Uterine smooth muscle cell (primary cell): ENCODE measurements at places on chromosomes 4 and X. TPM values are rescaled to one million over a fixed set of nuclear protein-coding genes. Genes with fewer than 3 reads are reported as not detected.

GPR34 gene
- not detected in 2 replicates for total RNA-seq

HPGD gene
- total RNA-seq, result 1.5 and 9.8 TPM in 2 replicates

MAGEA2B gene
- total RNA-seq, result not detected in 2 replicates

ERAS gene
- not detected in 2 replicates for total RNA-seq

VGLL1 gene
- total RNA-seq, result not detected in 2 replicates

UGDH gene
- 665 and 779 TPM in 2 replicates for total RNA-seq

SLC26A1 gene
- not detected in 2 replicates for total RNA-seq

POLN gene
- 1.4 and 2.9 TPM in 2 replicates for total RNA-seq

KANTR gene
- 10.1 and 10.3 TPM in 2 replicates for total RNA-seq

PRRG3 gene
- 0.33 and 1.2 TPM in 2 replicates for total RNA-seq

C4orf51 gene
- total RNA-seq, result not detected in 2 replicates

GPR50 gene
- total RNA-seq, result not detected in 2 replicates

GPR82 gene
- total RNA-seq, result not detected in 2 replicates

BST1 gene
- 2.7 and 3.1 TPM in 2 replicates for total RNA-seq

FAT4 gene
- 6.6 and 9.9 TPM in 2 replicates for total RNA-seq

MAGEC1 gene
- total RNA-seq, result not detected in 2 replicates

ZCCHC4 gene
- 20.0 and 22.1 TPM in 2 replicates for total RNA-seq

NHS gene
- 2.3 and 4.6 TPM in 2 replicates for total RNA-seq

SLC4A4 gene
- 2.0 and 9.6 TPM in 2 replicates for total RNA-seq

MAMLD1 gene
- total RNA-seq, result 0.25 and 0.44 TPM in 2 replicates

CPZ gene
- 0.66 and 8.6 TPM in 2 replicates for total RNA-seq

SYP gene
- total RNA-seq, result 0.12 and 0.33 TPM in 2 replicates

SCRG1 gene
- 0.33 and 1.1 TPM in 2 replicates for total RNA-seq

GYPB gene
- not detected in 2 replicates for total RNA-seq

GPRIN3 gene
- total RNA-seq, result 0.12 and 0.22 TPM in 2 replicates

SLITRK4 gene
- 0.50 and 1.2 TPM in 2 replicates for total RNA-seq

UXT gene
- 94.1 and 108 TPM in 2 replicates for total RNA-seq

SPANXD gene
- not detected in 2 replicates for total RNA-seq

CYP4V2 gene
- total RNA-seq, result 10.9 and 17.4 TPM in 2 replicates

PFKFB1 gene
- 0.11 TPM in 1 of 2 replicates, not detected in the other for total RNA-seq

ZMAT1 gene
- 0.50 and 0.66 TPM in 2 replicates for total RNA-seq

CFAP47 gene
- total RNA-seq, result 0.11 and 0.12 TPM in 2 replicates

DCAF12L2 gene
- 0.11 and 0.25 TPM in 2 replicates for total RNA-seq

INTS12 gene
- total RNA-seq, result 22.6 and 23.6 TPM in 2 replicates

SLC2A9 gene
- total RNA-seq, result 0.33 and 1.4 TPM in 2 replicates

KLB gene
- not detected in 2 replicates for total RNA-seq

DUX4 gene
- total RNA-seq, result not detected in 2 replicates

CSAG2 gene
- not detected in 2 replicates for total RNA-seq

HERC3 gene
- 18.9 and 23.4 TPM in 2 replicates for total RNA-seq

DUSP21 gene
- not detected in 2 replicates for total RNA-seq

FGD1 gene
- 6.5 and 7.0 TPM in 2 replicates for total RNA-seq

C4orf46 gene
- total RNA-seq, result 9.4 and 17.2 TPM in 2 replicates

BMP2K gene
- 46.1 and 78.8 TPM in 2 replicates for total RNA-seq

TRIML2 gene
- not detected in 2 replicates for total RNA-seq

BEX1 gene
- 3.1 and 4.4 TPM in 2 replicates for total RNA-seq

TRMT10A gene
- 10.7 and 12.6 TPM in 2 replicates for total RNA-seq

RHOH gene
- 0.89 TPM in 1 of 2 replicates, not detected in the other for total RNA-seq

GRIA2 gene
- total RNA-seq, result under 0.01 and 0.55 TPM in 2 replicates

CPE gene
- 1.00 and 1.3 TPM in 2 replicates for total RNA-seq

CTAG2 gene
- total RNA-seq, result not detected in 2 replicates

PLAC1 gene
- 0.33 and 0.37 TPM in 2 replicates for total RNA-seq
